NCI-H2171 treated with DMSO at 0.1 percent for 48 hours (cell line): ENCODE measurements at places on chromosomes 6 and 20.

- no peak for DNase-seq
Observed at GRCh38 chr6:101728388-101728787, 334.9 kb downstream of the GRIK2 start.

- DNase-seq: no peak
Observed at GRCh38 chr6:37580176-37580955, 80.7 kb upstream of the CCDC167 start.

DNA sequence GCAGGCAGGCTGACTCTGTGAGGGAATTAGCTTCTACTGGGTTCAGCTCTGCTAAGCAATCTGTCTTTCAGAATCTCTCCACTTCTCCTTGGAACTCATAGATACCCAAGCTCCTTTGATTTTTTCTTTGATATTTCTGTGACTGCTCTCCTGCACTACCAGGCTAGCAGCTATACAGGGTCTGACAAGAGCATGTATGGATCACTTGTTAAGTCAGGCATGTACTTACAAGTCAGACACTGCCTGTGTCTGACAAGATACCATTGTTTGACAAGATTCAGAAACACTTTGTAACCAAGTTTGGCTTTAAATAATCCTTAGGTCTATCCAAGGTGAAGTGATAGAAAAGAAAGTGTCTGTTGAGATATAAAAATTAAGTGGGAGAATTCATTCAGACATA, 79.5 kb downstream of the SESN1 start:
- peak; percentile 7 for DNase-seq

- no peak for DNase-seq
Observed at GRCh38 chr6:1837826-1838225, 228.1 kb downstream of the FOXC1 start.

DNA sequence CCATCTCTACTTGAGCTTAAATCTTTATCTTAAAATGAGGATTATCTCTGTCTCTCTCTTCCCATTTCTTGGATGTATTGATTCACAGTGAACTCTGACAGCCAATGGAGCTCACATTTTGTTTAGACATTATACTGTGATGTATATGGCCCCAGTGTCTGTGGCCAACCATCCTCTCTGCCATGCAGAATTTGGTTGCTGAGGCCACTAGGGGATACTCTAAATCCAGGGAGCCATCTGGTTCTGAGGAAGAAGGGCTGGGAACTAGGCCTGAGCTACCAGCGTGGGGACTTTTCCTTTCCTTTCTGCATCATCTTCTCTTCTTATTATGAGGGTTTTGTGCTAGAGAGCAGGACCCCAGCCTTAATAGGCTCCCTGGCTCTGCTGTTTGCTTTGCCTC, 59.1 kb upstream of the RIPOR2 start:
- DNase-seq: no peak

GRCh38 chr6:7742223-7742785, 16.4 kb downstream of the BMP6 start:
- DNase-seq: no peak

- no peak for DNase-seq
Observed at GRCh38 chr6:91352878-91353277, 766.0 kb upstream of the MAP3K7 start.

GRCh38 chr20:62216636-62217566, 3.2 kb downstream of the HRH3 start:
- peak; percentile 61 for DNase-seq

DNA sequence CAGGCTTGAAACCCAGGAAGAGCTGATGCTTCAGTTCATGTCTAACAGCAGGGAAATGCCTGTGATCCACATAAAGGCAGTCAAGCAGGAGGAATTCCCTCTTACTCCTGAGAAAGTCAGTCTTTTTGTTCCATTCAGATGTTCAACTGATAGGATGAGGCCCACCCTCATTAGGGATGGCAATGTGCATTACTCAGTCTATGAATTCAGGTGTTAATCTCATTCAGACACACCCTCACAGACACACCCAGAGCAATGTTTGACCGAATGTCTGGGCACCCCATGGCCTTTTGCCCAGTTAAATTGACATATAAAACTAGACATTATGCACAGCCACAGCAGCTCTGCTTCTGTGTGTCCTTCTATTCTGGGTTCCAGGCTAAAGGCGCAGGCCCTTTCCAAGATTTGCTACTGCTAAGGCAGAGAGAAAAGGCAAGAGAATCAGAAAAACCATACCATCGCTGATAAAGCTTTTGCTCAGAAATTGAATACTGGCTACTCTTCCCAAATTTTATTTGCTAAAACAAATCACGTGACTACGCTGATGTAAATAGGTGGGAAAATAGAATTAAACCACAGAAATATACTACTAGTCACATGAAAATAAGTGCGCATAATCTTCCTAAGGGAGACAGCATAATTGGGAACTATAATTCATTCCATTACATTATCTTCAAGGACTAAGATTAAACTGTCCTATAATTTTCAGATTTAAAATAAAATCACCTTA, 625.0 kb upstream of the MAN1A1 start:
- DNase-seq: no peak

- DNase-seq: no peak
Observed at GRCh38 chr6:135901774-135902524, 50.4 kb downstream of the PDE7B start.

- DNase-seq: peak; percentile 69
Observed at GRCh38 chr6:157946865-157947532, 34.7 kb upstream of the SYNJ2 start.

GRCh38 chr6:17883665-17884497, 103.6 kb downstream of the KIF13A start:
- DNase-seq: no peak

- DNase-seq: no peak
Observed at GRCh38 chr6:136968837-136969236, 46.7 kb downstream of the SLC35D3 start.

GRCh38 chr6:34447910-34448309, 18.0 kb upstream of the PACSIN1 start:
- no peak for DNase-seq

- DNase-seq: peak; percentile 27
Observed at GRCh38 chr20:20003031-20003954, 13.9 kb upstream of the NAA20 start.

DNA sequence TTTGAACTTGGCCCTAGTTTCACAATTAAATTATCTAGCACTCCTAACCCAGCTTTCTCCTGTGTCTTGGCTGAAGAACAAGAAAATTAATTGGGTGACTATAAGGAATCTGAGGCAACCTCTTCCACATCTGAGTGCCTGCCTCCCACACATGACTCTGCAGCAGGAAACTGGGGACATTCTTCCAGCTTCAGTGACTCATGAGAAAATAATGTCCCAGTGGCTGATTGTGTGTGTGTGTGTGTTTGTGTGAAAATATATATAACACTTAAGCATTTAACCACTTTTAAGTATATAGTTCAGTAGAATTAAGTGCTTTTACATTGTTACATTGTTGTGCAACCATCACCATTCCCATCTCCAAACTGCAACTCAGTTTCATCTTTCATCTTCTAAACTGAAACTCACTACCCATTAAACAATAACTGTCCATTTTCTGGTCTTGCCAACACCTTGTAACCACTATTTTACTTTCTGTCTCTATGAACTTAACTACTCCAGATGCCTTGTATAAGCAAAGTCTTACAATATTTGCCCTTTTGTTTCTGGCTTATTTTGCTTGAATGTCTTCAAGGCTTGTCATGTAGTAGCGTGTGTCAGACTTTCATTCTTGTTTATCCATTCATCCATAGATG, 8.7 kb downstream of the TRIM38 start:
- no peak for DNase-seq

DNA sequence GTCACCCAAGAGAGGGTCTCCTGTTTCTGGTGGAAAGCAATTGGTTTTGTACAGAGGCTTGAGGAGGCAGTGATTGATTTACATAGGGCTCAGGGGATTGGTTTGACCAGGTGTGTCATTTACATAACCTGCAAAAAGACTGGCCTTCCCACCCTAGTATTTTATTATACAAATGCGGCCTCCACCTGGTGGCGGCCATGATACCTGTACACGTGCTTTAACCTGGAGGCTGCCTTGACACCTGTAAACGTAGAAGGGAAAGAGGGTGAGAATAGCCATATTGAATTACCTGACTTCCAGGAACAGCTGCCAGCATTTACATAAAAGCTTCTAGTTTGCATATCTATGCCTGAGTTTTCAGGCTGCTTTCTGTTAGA, 48.7 kb downstream of the HLA-DPB1 start:
- DNase-seq: peak; percentile 52

- peak; percentile 14 for DNase-seq
Observed at GRCh38 chr20:58449681-58450221, 60.7 kb downstream of the VAPB start.

DNA sequence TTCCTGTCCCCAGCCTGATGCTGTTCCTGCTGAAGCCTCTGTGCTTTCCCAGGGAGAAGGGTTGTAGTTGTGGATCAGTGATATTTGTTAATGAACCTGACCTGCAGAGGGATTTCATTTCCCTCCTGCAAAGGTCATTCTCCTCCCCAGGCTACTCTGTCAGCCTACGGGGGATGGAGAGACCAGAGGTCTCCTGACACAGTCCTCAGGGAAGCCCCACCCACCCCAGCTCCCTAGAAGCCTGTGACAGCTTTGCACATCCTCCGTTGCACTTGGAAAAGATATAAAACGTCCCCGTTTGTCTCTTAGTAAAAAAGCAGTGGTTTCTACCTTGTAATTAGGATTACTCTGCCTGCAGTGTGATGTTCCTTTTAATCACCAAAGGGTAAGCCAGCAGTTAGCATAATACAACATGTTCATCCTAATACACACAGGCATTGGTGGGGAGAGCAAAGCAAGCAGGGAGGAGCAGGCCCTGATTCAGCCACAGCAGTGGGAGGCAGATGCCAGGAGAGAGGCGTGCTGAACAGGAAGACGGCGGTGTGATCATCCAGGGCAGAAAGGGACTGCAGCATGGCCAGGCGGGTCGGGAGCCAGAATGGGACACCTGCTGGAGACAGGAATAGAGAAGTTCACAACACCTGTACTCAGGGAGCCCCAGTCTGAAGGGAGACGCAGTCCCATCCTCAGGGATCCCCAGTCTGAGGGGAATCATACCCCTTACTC, 293.5 kb downstream of the LRFN2 start:
- DNase-seq: no peak

DNA sequence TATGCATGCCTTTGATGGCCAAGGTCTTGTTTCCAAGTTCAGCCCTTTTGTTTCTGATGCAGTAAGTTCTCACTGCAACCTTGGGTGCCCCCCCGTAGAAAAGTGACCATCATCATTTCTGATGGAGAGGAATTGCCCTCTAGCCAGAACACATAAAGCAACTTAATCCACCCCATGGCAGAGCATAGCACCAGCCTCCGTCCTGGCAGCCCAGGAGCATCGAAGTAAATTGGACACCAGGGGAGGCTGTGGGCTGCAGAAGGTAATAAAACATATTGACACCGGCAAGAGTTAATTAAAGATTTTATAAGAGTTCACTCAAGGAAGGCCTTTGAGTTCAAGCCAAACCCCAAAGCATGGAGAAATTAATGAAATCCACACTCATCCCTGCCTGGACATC, 39.2 kb upstream of the CST7 start:
- no peak for DNase-seq

DNA sequence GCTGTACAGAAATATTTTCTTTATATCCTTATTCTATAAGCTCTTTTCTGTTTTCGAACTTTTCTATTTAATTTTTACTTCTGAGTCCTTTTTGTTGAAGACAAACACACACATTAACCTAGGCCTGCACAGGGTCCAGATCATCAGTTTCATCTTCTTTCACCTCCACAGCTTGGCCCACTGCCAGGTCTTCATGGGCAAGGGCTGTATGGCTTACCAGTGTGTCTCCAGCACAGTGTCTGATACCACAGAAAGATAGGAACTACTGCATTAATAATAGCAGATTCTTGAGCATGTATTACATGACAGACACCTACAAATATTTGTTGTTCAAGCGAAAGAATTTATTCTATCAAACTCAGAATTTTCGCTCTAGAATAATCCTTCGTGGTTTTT, 24.4 kb downstream of the QKI start:
- DNase-seq: peak; percentile 29

DNA sequence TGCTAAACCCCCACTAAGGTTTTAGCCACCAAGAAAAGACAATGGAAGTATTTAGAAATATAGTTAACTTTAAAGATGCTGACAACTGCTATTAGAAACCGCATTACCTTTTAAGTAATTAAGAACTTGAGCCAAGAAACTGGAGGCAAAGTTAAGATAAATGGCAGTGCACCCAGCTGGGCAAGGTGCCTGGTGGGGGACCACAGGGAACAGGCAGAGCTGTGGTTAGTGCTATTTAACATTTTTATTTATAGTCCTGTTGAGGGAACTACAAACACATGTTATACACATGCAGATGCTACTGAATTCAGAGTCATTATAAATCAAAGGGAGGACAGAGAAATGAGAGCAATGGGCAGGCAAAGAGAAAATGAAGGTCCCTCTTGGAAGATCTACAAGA, 447.9 kb downstream of the TFAP2B start:
- DNase-seq: no peak

DNA sequence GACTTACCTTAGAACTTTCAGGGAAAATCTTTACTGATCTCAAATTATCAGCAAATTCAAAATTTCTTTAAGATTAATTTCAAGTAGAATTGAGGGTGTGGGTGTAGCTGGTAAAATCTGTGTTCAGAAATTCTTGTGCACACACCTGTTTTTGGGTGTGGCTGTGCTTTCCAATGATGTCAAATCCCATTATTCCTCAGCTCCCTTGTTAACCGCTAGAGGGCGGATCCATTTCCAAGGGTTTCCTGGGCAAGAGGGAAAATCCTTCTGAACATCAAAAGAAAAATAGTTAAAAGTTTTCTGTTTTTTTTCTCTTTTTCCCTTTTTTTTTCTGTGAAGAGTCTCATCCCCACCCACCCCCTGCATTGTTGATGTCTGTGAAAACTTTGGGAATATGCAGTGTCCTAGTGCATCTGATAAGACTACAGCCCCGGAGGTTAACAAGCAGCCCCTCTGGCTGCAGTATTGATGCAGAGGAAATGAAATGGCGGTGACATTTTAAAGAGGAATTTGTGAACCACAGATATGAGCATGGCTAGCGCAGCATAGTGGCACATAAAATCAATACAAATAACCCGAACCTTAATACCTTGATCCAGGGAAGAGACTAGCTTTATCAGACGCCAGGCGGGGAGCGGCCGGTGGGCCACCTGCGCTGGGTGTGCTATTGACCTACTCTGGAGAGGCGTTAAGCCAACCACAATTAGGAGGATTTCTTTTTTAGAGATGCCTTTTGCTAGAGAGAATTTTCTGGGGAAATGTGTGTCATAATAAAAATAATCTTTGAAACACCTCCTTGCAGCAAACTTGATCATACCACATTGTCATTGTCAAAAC, 130.9 kb downstream of the FOXA2 start:
- peak; percentile 16 for DNase-seq
